ENCODE measurements at places on chromosomes 7 and 10. TPM values are rescaled to one million over a fixed set of nuclear protein-coding genes. Genes with fewer than 3 reads are reported as not detected.

DNA sequence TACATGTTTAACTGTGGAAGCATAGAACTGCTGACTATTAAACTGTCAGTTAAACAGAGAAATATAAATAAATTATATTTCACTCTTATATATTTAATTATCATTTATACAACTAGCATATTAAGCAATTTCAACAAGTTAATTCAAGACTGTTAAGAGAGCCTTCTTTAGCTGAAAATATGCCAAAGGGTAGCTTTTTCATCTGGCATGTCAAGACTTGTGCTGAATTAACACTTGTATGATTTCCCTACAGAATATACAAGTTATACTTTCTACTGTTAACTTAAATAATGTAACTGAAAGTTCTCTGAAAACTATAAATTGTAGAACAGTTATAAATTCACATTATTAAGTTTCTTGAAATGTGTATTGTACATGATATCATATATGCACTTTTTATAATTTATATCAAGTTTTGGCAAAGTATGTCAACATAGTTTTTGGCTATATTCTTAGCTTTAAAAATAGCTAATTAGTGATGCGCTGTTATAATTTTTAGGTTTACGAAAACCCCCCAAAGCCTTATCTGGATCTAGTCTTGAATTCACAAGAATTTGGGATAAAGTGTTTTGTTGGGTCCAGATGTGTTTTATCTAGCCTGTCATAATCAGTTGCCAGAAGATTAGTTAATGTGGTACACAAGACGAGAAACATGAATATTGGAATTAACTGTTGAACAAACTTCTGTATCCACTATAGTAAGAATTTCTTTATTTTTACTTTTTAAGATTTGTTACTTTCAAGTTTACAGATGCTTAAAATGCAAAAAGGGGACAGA is 231.1 kb upstream of the FOXP2 start:
- no peak for DNase-seq

The PTPRZ1 gene
- total RNA-seq, result 0.47 TPM

GRCh38 chr10:125953778-125954385 is 57.5 kb downstream of the FANK1 start:
- DNase-seq, result no peak

The SGCE gene
- 27.9 TPM for total RNA-seq

GRCh38 chr7:47954231-47954911 is 6.1 kb upstream of the PKD1L1 start:
- no peak for DNase-seq

DNA sequence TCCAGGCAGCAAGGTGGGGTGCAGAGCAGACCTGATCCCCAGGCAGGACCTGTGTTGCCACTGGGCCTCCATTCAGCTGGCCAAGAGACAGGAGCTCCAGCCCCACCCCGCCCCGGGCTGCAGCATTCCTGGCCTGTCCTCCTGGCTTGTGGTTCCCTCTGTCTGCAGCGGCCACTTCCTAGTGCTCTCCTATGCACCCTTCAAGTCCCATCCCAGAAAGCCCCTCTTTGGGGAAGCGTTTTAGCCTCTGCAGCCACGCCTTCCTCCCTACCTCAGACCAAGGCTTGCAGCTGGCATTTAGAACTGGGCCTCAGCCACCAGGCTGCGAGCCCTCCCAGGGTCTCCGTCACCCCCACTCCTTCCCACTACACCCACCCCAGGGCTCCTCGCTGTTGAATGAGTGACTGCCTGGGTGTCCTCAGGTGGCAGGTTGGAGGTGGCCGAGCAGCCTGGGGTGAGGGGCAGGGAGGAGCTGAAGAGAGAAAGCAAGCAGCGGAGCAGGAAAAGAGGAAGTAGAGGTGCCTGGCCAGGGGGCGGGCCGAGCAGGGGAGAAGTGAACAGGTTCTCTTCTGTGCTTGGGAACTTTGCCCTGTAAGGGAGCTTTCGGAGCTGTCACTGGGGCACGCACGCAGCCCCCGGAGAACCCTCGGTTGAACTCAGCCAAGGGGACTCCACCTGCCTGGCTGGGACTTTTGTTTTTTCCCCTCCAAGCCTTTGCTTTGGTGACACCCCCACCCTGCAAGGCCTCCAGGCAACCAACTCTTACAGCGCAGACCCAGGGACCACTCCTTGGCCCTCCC is 109.1 kb upstream of the TNRC18 start:
- DNase-seq, result no peak
